ENCODE measurements at places on chromosomes 1 and 21.
A peak's percentile ranks its signal among the peaks of the same experiment; 100 is the strongest.

DNA sequence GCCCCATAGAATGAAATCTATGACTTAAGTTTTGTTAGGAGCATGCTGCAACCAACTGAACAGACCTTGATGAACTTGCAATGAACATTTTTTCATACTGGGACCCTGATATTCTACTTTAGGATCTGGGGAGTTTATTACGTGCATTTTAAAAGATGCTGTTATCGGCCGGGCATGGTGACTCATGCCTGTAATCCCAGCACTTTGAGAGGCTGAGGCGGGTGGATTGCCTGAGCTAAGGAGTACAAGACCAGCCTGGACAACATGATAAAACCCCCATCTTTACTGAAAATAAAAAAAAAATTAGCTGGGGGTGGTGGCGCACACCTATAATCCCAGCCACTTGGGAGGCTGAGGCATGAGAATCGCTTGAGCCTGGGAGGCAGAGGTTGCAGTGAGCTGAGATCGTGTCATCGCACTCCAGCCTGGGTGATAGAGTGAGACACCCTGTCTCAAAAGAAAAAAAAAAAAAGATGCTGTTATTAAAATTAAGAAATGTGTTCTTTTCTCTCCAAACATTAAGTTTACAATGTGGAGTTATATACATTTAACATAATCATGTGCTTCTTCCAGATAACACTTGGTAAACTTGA is 7.1 kb downstream of the MPZL1 start:
- no peak for DNase-seq

- DNase-seq: no peak
These were observed 6.9 kb upstream of the NRAS start for GRCh38 chr1:114723457-114723856.

- peak; percentile 40 for DNase-seq
These were observed 22.7 kb downstream of the ZBTB8OS start for GRCh38 chr1:32627596-32628162.

DNA sequence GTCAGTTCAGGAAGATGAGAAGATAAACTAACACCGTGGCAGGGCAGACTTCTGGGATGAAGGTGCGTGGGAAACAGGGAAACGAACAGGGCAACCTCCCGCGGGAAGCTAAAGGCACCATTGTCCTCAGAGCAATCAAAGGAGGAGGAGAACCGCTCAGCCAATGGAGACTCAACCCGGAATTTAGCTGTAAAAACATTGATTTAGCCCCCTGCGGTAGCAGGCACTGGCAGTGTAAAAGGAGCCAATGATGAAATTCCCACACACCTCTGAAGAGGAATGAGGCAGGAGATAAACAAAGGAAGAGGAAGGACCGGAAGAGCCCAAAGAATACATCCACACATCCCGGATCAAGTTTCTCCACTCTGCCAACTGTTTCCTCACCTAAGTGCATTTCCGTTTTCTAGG is 19.5 kb downstream of the HLCS start:
- DNase-seq: no peak

DNA sequence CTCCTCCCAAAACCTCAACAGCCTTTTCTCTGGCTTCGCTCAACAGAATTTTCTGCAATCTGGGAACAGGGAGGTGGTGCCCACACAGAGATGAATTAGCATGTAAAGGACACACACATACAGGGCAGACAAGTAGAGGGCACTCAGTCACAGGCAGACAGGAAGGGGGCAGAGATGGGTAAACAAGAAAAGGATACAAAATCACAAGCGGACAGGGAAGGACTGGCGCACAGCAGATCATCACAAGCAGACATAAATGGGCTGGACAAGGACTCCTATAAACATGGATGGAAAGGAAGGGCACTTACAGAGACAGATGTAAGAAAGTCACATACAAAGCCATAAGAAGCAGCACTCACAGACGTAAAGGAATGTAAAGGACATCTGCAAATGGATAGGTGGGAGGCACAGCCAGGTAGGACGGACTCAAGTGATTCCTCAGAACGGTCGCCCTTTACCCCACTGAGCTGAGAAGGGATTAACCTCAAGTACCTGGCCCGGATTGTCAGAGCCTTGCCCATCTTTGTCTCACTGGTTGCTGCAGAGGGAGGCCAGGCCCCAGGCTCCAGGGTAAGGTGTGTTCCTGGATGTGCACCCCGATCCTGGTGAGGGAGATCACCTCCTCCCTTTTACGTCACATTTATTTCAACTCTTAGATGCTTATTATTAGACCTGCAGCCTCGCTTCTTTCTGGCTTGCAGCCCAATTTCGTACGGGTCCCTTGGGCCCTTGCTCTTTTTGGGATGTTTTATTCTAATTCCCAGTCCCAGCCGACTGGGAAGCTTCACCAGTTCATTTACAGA is 836 bp upstream of the PRCC start:
- DNase-seq: no peak

GRCh38 chr1:214665606-214666110 is 62.7 kb downstream of the CENPF start:
- no peak for DNase-seq

DNA sequence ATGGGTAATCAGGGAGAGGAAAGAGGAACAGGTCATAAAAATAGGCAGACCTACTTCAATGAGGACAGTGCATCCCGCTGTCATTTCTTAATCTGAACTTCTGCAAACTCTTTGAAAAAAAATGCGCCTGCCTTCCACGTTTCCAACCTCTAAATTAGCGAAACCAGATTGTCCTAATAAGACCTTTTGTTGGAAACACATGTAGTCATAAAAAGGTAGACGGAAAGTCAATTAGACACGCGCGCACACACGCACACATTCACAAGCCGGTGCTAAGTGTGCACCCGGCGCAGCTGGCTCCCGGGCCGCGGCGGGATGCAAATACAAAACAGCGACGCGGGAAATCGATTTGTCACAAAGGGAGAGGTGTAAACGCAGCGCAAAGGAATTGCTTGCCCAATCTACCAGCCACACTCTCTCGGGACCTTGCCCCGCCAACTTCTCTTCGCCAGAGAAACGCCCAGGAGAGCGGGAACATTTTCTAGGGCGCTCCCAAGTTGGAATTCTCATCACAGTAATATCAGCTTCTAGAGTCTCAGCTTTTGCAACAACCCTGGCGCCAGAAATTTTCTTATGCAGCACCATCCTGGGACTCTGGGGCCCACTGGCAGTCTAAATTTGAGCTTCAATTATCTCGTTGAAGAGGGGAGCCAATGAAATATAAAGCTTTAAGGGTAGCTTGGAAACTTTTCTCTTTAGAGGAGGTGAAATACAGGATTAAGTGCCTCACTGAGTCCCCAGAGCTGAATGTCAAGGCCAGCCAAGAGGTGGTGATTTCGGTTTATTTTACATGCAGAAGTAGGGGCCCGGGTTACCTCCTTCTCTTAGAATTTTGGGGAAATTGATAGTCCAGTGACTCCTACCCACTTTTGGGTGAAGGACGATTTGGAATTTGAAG is 4.5 kb downstream of the PRRX1 start:
- DNase-seq: no peak

DNA sequence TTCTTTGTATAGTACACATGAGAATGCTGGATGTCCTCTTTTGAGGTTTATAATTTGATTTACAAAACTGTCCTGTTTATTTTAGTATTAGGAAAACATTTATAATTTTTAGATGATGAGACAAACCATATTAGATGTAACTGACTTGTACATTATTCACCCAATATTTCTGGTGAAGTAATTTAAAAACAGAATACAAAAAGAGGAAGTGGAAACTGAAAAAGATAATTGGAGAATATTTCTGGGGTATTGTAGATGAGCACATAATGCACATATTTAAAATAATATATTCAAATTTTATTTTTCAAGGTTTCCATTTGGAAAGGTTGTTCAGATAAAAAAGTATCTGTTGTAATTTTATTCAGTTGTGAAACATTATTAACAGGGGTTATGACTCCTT is 40.7 kb downstream of the XPR1 start:
- DNase-seq: no peak

- no peak for DNase-seq
These were observed 41.0 kb downstream of the RXRG start for GRCh38 chr1:165403835-165404482.

GRCh38 chr1:64687725-64688327 is 57.0 kb upstream of the RAVER2 start:
- DNase-seq: peak; percentile 44

- peak; percentile 65 for DNase-seq
These were observed 86.4 kb downstream of the FAF1 start for GRCh38 chr1:50873458-50874187.

GRCh38 chr1:23039308-23039826 is 20.1 kb downstream of the KDM1A start:
- DNase-seq: no peak

DNA sequence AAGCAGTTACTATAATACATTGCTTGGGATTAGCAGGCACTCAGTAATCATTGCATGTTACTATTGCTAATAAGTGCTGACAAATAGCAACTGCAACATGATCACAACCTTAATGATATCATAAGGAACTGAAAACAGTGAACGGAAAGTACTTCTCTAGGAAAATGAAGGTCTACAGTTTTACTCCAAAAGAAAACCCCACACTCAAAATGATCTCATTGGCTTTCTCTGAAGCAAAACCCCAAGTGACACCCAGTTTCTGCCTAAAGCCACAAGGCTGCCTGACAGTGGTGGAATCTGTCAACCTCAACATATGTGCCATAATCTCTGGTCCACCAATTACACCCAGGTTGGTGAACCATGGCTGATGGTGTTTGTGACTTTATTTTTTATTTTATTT is 137.6 kb downstream of the PTGER3 start:
- no peak for DNase-seq

GRCh38 chr1:94154989-94155388 is 34.0 kb upstream of the ABCA4 start:
- DNase-seq: no peak

DNA sequence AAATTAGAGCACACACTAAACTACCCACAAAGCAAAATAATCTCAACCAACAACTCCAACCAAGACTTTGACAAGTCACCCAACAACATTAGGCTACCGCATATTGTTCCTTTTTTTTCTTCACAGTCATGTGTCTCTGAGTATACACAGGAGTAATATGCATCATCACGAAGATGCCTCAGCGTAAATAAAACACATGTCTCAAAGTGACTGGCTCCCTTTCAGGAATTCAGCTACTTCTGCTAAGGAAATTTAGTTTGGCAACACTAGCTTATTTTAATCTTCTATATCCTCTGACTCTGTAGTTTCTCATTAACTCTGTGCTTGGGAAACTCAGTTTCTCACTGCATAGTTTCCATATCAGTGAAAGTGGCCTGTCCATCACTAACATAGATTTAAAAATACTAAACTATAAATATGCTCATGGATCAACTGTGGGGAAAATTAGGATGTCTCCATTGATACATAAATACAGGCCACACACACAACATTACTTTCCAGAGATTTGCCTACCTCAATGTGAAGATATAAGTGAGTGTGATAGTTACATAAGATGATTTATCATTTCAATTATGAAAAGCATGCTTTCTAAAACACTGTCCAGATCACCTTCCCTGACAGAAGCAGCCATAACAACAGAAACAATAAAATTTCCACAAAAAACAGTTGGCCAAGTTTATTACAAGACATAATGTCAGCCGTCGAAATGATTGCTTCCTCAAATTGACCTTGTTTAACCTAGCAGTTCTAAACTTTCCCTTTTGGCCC is 113.2 kb downstream of the PTGER3 start:
- DNase-seq: no peak

DNA sequence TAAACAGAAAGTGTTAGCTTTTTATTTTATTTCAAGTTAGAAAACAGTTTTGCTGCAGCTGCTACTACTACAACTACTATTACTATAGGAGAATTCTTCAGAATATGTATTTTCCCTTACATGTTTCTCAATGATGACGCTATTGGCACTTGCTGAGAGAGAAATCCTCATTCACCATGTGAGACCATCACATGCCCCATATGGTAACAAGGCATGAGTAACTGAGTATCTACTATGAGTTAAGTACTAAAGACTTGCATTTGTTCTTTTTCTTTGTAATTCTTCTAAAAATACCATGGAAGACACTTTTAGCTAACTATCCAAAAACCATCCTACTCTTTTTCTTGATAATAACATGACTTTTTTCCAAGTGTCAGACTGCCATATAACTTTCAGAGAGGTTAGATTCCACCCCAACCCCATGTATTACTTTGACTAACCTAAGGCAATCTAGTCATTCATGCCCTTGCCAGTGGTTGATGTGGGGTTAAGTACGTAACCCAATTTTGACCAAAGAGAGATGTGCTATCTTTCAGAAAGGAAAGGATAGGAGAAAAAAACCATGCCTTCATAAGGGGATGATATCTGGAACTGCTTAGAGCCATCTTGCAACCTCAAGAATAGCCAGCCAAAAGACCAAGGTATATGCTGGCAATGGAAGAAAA is 42.9 kb downstream of the COP1 start:
- DNase-seq: no peak

DNA sequence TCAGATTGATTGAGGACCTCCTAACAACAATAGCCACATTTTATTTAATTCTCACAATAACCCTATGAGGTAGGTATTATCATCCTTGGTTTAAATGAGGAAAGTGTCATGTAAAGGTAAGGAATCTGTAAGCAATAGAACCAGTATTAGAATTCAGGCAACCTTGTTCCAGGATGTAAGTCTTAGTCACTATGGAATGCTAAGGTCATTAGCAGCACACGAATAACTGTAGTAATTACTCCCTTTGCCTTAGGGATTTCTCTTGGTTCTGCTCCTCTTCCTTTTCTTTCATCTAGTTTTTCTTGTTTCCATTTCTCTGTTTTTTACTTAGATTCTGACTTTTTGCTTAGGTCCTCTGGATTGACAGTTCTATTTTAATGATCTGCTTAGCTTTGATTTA is 23.1 kb upstream of the ATP6V1G3 start:
- DNase-seq: no peak

DNA sequence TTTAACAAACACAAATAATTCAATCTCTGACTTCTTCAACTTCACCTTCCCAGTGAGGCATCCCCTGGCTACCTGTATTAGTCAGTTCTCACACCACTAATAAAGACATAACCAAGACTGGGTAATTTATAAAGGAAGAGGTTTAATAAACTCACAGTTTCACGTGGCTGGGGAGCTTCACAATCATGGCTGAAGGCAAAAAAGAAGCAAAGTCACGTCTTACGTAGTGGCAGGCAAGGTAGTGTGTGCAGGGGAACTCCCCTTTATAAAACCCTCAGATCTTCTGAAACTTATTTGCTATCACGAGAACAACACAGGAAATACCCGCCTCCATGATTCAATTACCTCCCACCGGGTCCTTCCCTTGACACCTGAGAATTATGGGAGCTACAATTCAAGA is 478.5 kb downstream of the ADGRL2 start:
- no peak for DNase-seq

DNA sequence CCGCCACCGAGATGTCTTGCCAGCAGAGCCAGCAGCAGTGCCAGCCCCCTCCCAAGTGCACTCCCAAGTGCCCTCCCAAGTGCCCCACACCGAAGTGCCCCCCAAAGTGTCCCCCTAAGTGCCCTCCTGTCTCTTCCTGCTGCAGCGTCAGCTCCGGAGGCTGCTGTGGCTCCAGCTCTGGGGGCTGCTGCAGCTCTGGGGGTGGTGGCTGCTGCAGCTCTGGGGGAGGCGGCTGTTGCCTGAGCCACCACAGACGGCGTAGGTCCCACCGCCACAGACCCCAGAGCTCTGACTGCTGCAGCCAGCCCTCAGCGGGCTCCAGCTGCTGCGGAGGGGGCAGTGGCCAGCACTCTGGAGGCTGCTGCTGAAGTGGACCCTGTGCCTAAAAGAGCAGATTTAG is 1.4 kb downstream of the LCE1F start:
- DNase-seq: no peak
